ENCODE measurements at places on chromosomes 7 and 10.

DNA sequence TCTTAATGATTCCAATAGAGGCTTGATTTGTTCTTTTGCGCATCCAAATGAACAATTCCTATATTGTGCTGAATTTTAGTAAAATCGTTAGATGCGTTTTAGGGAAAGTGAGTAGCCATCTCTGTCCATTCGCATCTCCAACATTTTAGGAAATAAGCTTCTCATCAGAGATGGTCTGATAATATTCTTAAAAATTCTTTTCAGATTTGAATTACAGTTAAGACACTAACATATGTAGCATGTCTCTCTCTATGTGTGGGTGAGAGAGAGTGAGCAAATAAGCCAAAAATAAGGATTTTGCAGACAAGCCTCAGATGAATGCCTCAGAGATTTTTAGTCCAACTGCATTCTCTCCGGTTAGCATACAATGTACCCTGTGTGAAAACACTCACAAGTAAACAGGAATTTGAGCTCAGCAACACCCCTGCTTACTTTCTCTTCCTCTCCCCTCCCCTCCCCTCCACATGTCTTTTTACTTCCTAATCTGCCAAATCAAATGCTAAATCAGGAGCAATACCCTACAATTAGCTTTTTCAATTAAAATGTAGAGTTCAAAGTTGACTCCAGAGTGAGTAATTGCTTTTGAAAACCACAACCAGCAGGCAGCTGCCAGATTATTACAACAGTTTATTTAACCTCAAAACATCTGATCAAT lies 354.4 kb downstream of the CRPPA start:
- DNase-seq, result no peak

DNA sequence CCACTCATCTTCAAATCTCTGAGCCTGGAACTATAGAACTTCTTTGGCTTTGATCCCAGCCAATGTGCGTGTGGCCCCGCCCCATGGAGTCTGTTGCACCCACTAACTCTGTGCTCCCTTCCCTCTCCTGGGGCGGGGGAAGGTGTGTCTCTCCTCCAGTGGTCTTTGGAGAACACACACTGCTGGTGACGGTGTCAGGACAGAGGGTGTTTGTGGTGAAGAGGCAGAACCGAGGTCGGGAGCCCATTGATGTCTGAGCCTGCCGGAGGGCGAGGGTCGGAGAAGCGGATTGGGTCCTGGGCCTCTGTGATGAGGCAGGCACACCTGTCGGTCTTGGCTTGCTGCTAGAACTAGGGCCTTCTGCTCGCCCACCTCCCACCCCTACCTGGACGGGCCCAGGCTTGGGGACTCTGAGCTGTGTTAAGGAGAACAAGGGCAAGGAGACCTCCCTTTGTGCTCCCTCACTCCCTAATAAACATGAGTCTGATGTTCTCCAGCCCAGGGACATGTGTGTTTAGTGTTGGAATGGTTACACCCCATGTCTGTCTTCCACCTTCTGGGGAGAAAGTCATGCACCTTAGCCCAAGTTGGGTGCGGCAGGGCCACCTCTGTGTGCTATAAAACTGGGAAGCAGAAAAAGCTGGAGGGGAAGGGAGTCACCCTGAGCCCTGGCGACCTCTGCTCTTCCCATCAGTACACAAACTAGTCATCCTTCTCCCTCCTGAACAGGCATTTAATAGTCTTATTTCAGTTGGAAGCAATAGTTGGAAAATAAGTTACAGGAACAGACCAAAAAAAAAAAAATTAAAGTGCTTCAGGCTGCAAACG lies 4.6 kb downstream of the TRAPPC14 start:
- DNase-seq, result no peak

- DNase-seq, result no peak
Measured at GRCh38 chr10:103069453-103070331, 123.4 kb downstream of the NT5C2 start.

DNA sequence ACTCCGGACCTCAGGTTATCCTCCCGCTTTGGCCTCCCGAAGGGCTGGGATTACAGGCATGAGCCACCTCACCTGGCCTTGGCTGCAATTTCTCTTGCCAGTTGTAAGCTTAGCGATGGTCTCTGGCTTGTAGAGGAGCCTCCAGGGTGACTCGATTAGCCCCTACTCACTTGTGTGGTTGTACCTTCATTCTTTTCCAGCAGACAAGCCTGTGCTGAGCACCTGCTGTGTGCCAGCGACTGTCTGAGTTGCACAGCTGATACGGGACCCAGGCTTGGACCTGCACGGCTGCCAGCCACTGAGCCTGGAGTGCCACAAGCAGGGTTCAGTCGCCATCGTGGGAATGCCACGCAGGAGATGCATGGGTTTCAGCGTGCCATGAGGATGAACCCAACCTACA lies 42.0 kb upstream of the DNAJB6 start:
- DNase-seq, result no peak

DNA sequence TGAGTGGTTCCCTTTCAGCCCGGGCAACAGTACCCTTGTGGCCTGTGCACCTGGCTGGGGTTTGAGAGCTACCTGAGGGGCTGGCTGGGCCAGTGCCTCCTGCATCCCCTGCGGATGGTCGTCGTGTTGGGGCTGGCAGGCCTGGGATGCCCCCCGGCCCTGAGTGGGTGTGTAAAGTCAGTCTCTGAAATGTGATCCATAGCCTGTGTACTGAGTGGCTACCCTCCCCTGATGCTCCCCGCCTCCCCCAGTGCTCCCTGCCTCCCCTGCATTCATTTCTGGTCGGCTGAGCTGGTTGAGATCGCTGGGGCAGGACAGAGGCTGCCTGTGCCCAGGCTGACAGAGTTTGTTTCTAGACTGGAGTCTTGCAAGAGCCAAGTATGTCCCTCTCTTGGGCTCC lies 9.3 kb downstream of the ZNF316 start:
- DNase-seq, result no peak

GRCh38 chr10:21304608-21305007 lies 220.9 kb downstream of the SKIDA1 start:
- DNase-seq, result no peak

DNA sequence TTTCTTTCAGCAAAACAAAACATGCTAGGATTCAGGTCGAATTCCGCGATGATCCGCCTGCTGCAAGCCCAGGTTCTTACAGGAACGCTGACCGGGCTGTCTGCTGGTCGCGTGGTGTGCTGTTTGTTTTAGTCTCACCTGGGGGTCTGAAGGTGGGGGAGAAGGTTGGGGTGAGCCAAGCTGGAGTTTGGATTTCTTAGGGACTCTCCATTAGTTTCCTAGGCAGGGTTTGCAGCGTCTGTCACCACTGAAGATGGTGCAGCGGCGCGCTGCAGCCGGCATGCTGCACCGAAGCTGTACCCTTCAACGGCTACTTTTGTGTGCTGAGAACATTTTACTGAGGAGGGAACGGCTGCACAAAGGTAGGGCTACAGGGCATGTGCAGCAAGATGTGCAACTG lies 48.7 kb downstream of the GCC1 start:
- DNase-seq, result peak; percentile 21

DNA sequence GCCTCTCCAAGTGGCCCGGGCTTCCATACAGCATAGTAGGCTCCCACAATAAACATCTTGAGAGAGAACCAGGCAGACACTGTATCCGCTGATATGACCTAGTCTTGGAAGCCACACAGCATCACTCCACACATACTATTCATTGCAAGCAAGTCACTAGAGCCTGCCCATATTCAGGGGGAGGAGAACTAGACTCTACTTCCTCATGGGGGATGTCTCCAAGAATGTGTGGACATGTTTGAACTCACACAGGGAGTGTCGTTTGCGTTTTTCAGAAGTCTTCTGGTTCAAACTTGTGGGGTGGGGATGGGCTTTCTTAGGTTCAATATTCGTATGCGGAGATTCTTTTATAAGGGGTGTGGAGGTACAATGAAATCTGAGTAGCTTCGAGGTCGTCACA lies 232.6 kb upstream of the HABP2 start:
- no peak for DNase-seq

- no peak for DNase-seq
Measured at GRCh38 chr7:35012160-35012559, 25.1 kb downstream of the DPY19L1 start.

DNA sequence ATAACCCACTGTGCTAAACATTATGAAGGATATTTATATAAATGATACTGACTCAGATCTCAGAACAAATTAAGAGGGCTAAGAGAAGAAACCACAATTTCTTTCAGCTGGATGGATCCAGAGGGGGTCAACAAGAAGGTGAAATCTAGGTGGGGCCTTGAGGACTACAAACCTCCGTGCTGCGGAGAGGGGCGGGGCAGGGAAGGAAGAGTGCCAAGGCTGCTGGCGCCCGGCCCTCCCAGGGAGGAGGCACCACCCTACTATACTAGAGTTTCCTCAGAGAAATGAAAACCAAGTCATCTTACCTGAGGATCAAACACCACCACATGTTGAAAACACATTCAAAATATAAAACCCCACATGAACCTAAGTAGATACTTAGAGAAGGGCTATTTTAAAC lies 29.3 kb upstream of the CRYGN start:
- DNase-seq, result no peak

GRCh38 chr7:139820089-139820488 lies 9.0 kb upstream of the TBXAS1 start:
- no peak for DNase-seq

GRCh38 chr7:136061433-136061832 lies 84.3 kb upstream of the MTPN start:
- DNase-seq, result no peak

GRCh38 chr7:124893140-124893827 lies 36.3 kb downstream of the POT1 start:
- no peak for DNase-seq

DNA sequence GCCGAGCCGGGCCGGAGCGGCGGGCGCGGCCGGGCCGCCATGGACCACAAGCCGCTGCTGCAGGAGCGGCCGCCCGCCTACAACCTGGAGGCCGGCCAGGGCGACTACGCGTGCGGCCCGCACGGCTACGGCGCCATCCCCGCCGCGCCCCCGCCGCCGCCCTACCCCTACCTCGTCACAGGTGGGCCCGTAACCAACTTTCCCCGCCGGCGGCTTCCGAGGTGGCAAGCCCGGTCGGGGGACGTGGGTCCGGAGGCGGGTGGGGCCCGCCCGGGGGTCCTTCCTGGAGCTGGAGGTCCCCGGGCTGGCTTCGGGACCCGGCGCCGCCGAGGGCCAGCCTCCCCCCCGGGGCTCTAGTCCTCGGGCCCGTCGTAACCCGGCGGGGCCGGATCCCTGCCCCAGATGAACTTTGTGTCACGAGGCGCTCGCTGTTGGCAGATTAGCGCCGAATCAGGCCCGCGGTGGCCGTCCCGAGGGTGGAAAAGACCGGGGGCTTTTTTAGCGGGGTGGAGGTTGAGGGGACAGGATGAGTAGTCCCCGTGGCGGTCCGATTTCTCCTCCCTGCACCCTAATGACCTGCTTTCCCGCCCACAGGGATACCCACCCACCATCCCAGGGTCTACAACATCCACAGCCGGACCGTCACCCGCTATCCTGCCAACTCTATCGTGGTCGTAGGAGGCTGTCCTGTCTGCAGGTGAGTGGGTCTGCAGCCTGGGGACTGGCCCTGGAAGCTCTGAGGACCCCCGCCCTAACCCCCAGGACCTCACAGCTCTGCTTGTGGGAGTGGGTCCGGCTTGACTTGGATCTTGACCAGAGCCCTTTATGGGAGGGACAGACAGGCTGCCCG lies 496 bp downstream of the BRI3 start:
- DNase-seq, result no peak

DNA sequence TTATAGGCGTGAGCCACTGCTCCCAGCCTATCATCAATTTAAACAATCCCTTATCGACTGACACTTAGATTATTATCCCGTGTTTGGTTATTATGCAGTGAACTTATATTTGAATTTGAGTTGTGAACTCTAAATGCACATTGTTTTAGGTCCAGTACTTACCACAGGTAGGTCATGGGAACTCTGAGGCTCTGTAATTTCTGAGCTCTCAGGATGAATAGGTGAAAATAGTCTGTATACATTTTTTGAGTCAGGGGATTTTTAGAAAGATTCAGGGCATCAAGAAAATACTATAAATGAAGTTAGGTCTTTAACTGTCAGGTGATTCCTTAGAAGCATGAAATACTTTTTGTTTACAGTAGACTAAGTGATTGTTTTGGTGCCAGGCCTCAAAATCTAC lies 8.8 kb downstream of the CCDC136 start:
- no peak for DNase-seq

- DNase-seq, result no peak
Measured at GRCh38 chr7:5523052-5523711, 99.5 kb upstream of the TNRC18 start.

DNA sequence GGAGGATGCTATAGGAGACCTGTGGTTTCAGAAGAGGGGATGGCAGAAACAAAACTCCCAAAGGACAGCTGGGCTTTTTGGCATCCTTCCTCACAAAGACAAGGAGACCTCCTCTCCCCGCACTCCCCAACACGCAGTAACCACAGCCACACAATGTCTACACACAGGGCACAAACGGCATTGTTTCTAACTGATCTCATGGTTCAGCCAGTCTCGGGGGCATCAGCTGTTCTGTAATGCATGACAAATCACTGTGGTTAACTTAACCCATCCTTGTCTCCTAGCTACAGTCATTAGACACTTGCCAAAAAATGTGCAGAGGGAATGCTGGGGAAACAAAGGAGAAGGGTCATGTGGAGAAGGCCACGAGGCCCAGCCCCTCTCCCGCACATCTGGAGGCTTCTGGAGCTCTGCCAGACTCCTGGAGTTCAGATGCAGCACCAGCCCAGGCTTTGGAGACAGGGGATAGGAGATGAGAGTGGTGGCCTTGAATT lies 7.6 kb upstream of the ADAMTS14 start:
- DNase-seq, result no peak

- no peak for DNase-seq
Measured at GRCh38 chr7:32910195-32910594, 18.6 kb upstream of the KBTBD2 start.

GRCh38 chr10:49091450-49092210 lies 23.7 kb downstream of the VSTM4 start:
- DNase-seq, result no peak

- no peak for DNase-seq
Measured at GRCh38 chr10:103192451-103193106, 493 bp downstream of the NT5C2 start.

GRCh38 chr10:34769899-34770298 lies 45.2 kb downstream of the PARD3 start:
- no peak for DNase-seq

DNA sequence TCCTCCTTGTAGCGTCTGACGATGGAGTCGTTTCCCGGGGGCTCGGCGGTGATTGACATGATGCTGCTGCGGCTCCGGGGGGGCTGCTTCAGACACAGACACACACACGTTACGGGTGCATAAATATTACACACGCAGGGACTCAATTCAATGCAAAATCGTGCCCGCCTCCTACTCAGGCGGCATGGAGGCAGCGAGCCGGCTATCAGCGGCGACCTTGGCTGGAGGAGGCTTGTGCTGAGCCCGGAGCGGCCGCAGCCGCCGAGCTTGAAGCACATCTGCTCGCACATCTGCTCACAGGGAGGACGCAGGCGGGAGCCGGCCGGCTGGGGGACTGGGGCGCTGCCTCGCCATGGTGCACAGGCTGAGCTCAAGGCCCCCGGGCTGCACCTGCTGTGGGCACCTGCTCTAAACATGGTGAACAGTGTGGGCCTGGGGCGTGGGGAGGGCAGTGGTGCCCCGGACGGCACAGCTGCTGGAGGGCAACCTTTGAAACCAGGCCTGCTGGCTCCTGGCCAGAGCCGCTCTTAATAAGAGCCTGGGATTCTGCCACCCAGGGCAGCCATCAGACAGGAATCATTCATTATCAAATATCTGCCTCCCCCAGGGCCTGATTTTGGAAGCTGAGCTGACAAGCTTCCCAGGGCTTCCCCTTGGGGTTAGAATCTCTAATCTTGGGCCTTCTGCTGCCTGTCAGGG lies 84.7 kb upstream of the GNA12 start:
- DNase-seq, result peak; percentile 68

All from NCI-H524 (cell line).